Testis (tissue), 5 donors: ENCODE measurements at places on chromosomes 1 and 21. TPM values are rescaled to one million over a fixed set of nuclear protein-coding genes. Genes with fewer than 3 reads are reported as not detected.

- H3K27me3 ChIP-seq, result no peaks in the 10 kb centered on the region
- H3K4me1 ChIP-seq, result peaks cover 4% of the 10 kb centered on the region
- H3K4me3 ChIP-seq, result peak overlapping the region; percentile 91
- peak overlapping the region; percentile 82 for H3K27ac ChIP-seq
- no peaks in the 10 kb centered on the region for H3K36me3 ChIP-seq
These were observed 801 bp downstream of the EPRS1 start for GRCh38 chr1:220045356-220046051.

- H3K4me1 ChIP-seq, result peaks cover 6% of the 10 kb centered on the region
- no peaks in the 10 kb centered on the region for H3K36me3 ChIP-seq
- no peak overlapping the region for H3K4me3 ChIP-seq
- no peak for DNase-seq
These were observed 25.8 kb downstream of the RRP1 start for GRCh38 chr21:43815107-43815613.

GRCh38 chr21:35070436-35070835 lies 21.3 kb upstream of the RUNX1 start:
- no peak overlapping the region for H3K27ac ChIP-seq
- no peak for DNase-seq
- H3K4me1 ChIP-seq, result peaks cover 3% of the 10 kb centered on the region
- H3K36me3 ChIP-seq, result no peaks in the 10 kb centered on the region

DNA sequence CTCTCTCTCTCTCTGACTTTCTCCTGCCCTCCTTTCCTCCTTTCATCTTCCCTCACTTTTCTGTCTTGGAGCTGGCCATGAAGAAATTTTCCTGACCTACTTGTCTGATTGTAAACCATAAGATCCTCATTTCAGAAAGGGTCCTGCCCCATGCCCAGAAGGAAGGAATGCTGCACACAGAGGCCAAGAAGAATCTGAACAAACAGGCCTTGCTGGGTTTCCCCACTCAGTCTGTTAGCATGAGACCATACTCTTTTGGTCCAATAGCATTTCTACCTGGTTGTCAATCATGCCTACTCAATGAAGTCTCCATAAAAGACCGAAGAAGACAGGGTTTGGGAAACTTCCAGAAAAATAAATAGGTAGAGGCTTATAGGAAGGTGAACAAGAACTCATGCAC lies 128.7 kb downstream of the MAB21L3 start:
- H3K4me3 ChIP-seq, result no peak overlapping the region
- H3K27me3 ChIP-seq, result no peaks in the 10 kb centered on the region

DNA sequence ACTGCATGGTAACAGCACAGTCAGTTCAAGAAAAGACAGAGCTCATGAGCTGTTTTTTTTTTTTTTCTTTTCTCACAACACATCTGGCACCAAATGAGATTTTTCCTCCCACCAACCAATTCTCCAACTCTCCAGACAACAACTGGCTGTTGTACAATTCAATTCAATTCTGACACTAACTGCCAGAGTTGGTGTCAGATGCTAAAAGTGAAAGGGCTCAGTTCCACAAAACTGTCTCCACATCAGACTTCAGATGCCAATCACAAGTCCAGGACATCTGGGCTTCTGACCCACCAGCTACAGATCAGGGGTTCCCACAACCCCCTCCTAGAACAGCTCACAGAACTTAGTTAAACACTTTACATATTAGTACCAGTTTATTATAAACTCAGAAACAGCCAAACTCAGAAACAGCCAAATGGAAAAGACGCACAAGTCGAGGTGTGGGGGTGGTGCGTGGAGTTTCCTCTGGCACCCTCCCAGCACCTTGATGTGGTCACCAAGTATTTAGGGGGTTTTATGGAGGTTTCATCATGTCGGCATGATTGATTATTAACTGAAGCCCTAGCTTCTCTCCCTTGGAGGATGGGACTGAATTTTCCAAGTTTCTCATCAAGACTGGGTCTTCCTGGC lies 39.2 kb upstream of the LRRC8D start:
- H3K27ac ChIP-seq, result no peak overlapping the region
- no peaks in the 10 kb centered on the region for H3K4me1 ChIP-seq
- no peak overlapping the region for H3K4me3 ChIP-seq
- no peaks in the 10 kb centered on the region for H3K27me3 ChIP-seq

DNA sequence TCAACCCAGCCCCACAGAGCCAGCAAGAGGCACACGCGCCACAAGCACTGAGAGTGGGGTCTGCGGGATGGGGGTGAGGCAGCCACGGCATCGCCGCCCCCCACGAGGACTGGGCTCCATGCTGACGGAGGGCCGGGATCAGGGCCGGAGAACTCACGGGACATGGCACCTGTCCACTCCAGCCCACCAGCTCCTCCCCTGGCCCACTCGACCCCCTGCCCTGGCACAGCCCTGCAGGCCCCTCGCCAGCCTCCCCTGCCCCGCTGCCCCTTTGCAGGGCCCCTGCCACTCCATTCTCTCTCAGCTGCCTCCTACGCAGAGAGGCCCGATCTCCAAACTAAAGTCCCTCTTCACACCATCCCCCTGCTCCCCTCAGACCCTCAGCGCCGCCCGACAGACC lies 134.0 kb downstream of the NPHP4 start:
- no peak for DNase-seq
- H3K27me3 ChIP-seq, result no peaks in the 10 kb centered on the region
- no peaks in the 10 kb centered on the region for H3K36me3 ChIP-seq
- no peaks in the 10 kb centered on the region for H3K4me1 ChIP-seq
- no peak overlapping the region for H3K27ac ChIP-seq

DNA sequence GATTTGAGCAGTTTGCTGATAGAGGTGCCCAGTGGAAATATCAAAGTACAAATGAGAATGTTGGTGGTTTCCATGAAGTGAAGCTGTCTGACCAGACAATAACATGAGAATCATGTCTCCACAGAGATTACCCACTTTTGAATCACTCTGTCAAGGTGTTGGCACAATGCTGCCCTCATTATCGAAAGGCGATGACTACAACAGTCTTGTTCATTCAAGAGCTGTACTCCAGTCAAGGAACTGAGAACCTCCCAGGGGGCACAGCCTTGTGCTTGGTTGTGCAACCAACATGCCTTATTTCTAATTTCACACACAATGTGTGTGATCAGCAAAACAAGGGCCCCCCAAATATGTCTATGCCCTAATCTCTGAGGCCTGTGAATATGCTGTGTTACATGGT lies 35.7 kb downstream of the ETS2 start:
- DNase-seq, result no peak
- no peaks in the 10 kb centered on the region for H3K27me3 ChIP-seq
- no peak overlapping the region for H3K27ac ChIP-seq

DNA sequence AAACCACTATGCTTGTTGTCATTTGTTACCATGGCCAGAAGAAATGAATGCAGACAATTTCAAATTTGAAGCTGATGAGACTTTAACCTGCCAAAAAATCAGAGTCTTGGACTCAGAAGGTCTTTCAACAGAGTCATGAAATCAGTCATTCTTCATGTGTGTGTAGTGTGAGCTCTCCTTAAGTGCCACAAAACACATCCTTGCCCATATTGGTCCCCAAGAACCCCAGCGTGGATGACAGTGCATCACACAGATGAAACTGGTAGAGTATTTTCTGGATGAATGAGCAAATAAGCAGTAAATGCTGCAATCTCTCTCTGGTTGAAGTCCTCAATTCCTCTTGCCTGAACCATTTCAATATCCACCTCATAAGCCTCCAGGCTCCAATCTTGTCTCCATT lies 28.7 kb upstream of the ETS2 start:
- H3K4me1 ChIP-seq, result no peaks in the 10 kb centered on the region
- H3K27ac ChIP-seq, result no peak overlapping the region
- no peak overlapping the region for H3K4me3 ChIP-seq
- no peaks in the 10 kb centered on the region for H3K36me3 ChIP-seq

GRCh38 chr1:155970531-155971167 lies 7.7 kb downstream of the ARHGEF2 start:
- H3K4me3 ChIP-seq, result no peak overlapping the region
- no peaks in the 10 kb centered on the region for H3K36me3 ChIP-seq
- no peaks in the 10 kb centered on the region for H3K27me3 ChIP-seq
- peak; percentile 48 for DNase-seq
- H3K27ac ChIP-seq, result no peak overlapping the region
- H3K4me1 ChIP-seq, result peaks cover 19% of the 10 kb centered on the region

GRCh38 chr21:44576025-44576420 lies 2.5 kb downstream of the KRTAP10-4 start:
- H3K4me3 ChIP-seq, result no peak overlapping the region
- no peak overlapping the region for H3K27ac ChIP-seq
- no peak for DNase-seq
- no peaks in the 10 kb centered on the region for H3K36me3 ChIP-seq
- no peaks in the 10 kb centered on the region for H3K4me1 ChIP-seq

GRCh38 chr1:76147917-76148316 lies 73.4 kb downstream of the ST6GALNAC3 start:
- H3K4me3 ChIP-seq, result no peak overlapping the region
- no peak overlapping the region for H3K27ac ChIP-seq
- H3K27me3 ChIP-seq, result no peaks in the 10 kb centered on the region
- no peak for DNase-seq
- no peaks in the 10 kb centered on the region for H3K36me3 ChIP-seq
- H3K4me1 ChIP-seq, result no peaks in the 10 kb centered on the region

DNA sequence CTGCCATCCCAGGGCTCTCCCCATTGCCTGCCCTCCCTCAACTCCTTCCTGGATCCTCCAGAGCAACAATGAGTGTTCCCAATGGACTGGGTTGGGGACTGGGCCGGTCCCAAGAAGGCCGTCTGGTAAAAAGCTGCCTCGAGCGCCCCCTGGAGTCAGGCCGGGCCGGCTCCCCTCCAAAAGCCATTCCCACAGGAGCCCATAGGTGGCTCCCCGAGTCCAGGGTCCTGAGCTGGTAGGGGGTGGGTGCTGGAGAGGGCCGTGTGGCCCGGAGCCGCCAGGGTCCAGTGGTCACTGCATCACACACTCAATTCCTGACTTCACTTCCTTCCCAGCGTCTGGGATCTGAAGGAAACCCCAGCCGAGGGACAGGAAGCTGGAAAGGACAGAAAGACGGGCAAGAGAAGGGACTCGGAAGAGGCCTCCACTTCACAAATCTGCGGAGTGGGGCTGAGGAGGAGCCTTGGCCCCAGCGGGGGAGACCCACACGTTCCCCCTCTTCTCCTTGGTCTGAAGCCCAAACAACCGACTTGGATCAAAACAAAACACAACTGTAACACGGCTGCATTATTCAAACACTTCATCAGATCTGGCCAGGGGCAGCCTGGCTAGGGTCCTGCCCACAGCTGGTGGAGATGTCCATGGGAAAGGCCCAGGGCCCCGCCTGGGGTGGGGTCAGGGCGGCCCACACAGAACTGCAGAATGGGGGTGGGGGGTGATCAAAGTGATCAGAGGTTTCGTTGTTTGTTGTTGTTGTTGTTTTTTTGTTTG lies 10.9 kb upstream of the ALDH4A1 start:
- peaks cover 6% of the 10 kb centered on the region for H3K4me1 ChIP-seq
- DNase-seq, result peak; percentile 88
- H3K27me3 ChIP-seq, result no peaks in the 10 kb centered on the region
- H3K36me3 ChIP-seq, result no peaks in the 10 kb centered on the region
- no peak overlapping the region for H3K27ac ChIP-seq

- H3K27me3 ChIP-seq, result no peaks in the 10 kb centered on the region
- H3K27ac ChIP-seq, result no peak overlapping the region
- H3K4me1 ChIP-seq, result no peaks in the 10 kb centered on the region
- H3K4me3 ChIP-seq, result no peak overlapping the region
These were observed 134.8 kb downstream of the PBX1 start for GRCh38 chr1:164693564-164694359.

GRCh38 chr1:75954586-75954985 lies 22.4 kb upstream of the ASB17 start:
- H3K4me1 ChIP-seq, result no peaks in the 10 kb centered on the region
- no peaks in the 10 kb centered on the region for H3K36me3 ChIP-seq
- no peak overlapping the region for H3K4me3 ChIP-seq

GRCh38 chr21:44969066-44969670 lies 29.3 kb downstream of the SLX9 start:
- no peak overlapping the region for H3K4me3 ChIP-seq
- H3K36me3 ChIP-seq, result no peaks in the 10 kb centered on the region
- DNase-seq, result no peak

GRCh38 chr1:115324649-115325420 lies 13.2 kb downstream of the NGF start:
- H3K4me3 ChIP-seq, result no peak overlapping the region
- H3K4me1 ChIP-seq, result peaks cover 5% of the 10 kb centered on the region
- H3K27me3 ChIP-seq, result no peaks in the 10 kb centered on the region
- no peak overlapping the region for H3K27ac ChIP-seq
- no peak for DNase-seq
- H3K36me3 ChIP-seq, result no peaks in the 10 kb centered on the region

- H3K27me3 ChIP-seq, result no peaks in the 10 kb centered on the region
- H3K4me1 ChIP-seq, result peaks cover 9% of the 10 kb centered on the region
- no peak overlapping the region for H3K27ac ChIP-seq
- H3K36me3 ChIP-seq, result no peaks in the 10 kb centered on the region
These were observed 81.5 kb upstream of the KCNJ15 start for GRCh38 chr21:38175306-38175705.

DNA sequence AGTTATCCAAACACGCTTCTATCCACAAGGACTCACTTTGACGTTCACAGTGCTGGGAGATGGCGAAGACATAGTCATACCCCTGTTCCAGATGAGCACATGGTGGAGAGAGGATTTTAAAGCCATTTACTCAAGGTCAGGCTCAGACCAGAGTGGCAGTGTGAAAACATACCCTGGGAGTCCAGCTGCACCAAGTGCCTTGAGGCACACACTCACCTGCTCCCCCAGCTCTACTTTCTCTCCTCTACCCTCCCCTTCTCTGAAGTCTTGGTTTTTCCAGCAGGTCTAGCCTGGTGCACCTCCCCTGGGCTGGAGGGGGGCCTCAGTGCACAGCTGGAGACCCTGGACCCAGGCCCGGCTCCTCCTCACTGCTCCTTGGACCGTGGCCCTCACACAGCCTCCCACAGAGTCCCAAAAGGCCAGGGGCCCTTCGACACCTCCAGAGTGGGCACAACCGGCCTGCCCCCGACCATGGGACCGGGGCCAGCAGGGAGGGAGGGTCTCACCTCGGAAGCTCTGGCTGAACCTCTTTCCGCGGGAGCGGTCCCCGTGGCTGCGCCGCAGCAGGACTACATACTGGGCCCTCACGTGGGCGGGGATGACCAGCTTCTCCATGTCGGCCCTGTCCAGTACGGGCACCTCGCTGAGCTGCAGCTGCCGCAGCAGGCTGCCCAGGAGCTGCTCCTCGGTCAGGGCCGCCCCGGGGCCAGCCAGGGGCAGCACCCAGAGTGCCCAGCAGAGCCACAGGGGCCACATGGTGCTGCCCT lies 452 bp downstream of the LEFTY2 start:
- no peaks in the 10 kb centered on the region for H3K36me3 ChIP-seq
- H3K27me3 ChIP-seq, result no peaks in the 10 kb centered on the region
- H3K4me3 ChIP-seq, result no peak overlapping the region
- H3K4me1 ChIP-seq, result peaks cover 17% of the 10 kb centered on the region

Gene C1orf159
- total RNA-seq, result 68.3 TPM

Gene KLHDC8A
- 12.9 TPM for total RNA-seq

Gene CFHR4
- 0.25 TPM for total RNA-seq

Gene MANEAL
- total RNA-seq, result 7.9 TPM

Gene XCL2
- total RNA-seq, result not detected

Gene C1orf198
- 26.6 TPM for total RNA-seq

Gene KIAA0040
- 5.8 TPM for total RNA-seq

Gene CXADR
- 87.0 TPM for total RNA-seq

Gene MYCL
- total RNA-seq, result 4.6 TPM

Gene SLC30A2
- total RNA-seq, result 0.87 TPM

Gene IVL
- not detected for total RNA-seq
